ENCODE measurements at places on chromosomes 4 and X. TPM values are rescaled to one million over a fixed set of nuclear protein-coding genes. Genes with fewer than 3 reads are reported as not detected.

DNA sequence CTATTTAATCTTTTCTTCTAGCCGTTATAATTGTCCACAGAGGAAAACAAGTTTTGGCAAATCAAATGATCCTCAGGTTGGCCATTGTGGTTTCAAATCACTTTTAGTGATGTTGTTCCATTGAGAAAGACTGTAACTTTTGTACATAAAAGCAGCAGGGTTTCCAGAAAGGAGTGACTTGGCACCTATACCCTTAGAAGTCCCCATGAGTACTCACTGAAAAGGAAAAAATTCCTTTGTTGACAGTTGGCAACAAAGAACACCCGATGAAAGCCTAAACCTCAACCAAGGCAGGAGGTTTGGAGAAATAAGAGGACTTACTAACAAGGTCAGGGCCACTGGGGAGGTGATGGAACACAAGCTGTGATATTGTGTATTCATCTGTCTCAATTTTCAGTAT is 474.4 kb downstream of the RAPGEF2 start:
- DNase-seq = no peak

GRCh38 chr4:20196476-20196875 is 55.2 kb upstream of the SLIT2 start:
- no peak for DNase-seq

GPRASP3 gene
- total RNA-seq = 3.9 TPM

DNA sequence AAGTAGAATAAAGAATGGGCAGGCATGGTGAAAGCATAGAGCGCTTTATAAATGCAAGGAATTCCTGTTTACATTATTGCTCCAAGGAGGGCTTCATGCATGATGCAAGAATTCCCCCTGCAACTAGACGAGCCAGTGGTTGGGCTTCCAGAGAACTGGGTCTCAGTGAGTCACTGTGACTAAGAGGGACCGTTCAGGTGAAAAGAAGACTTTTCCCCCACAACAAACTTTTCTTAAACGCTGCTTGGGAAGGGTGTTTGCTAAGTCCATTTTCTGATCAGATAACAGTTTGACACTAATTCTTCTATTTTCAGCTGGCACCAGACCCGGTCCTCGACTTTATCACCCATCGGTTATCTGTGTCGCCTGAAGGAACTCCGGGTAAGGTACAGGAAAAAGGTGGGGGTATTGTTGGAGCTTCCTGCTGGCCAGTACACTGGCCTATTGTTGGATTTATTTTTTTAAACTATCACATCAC is 40.1 kb downstream of the LDB2 start:
- peak; percentile 33 for DNase-seq

GRCh38 chr4:177369372-177369771 is 59.7 kb downstream of the NEIL3 start:
- DNase-seq = peak; percentile 7

DNA sequence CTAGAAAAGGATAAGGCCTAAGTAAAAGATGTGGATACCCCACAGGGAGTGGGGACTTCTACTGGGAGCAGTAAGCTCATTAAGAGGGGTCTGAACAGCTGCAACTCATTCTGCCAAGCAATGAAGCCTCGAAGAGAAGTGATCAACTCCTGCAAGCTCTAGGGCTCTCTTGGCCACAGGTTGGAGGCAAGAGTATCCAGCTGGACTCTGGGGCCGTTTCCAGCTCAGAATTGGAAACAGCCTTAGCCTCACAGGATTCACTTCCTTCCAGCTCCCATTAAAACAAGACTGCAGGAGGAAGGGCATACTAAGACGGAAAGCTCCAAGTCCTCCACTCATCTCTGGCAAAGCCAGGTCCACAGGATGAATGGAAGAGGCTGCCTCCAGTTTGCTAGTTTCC is 126.3 kb downstream of the ATG4A start:
- DNase-seq = no peak

DNA sequence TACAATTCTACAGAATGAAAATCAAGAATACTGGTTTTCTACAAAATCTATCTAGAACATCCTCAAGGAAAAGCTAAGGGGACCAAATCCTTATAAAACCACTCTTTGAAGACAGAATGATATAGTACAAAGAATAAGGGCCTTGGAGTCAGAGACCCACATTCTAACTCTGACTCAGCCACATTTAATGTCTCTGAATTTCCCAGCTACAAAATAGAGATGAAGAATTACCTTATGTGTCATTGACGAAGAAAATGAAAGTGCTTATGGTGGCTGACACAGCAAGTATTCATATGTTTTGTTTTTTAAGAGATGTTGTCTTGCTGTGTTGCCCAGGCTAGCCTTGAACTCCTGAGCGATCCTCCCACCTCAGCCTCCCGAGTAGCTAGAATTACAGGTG is 35.9 kb upstream of the CXorf38 start:
- no peak for DNase-seq

PAK3 gene
- total RNA-seq = 1.5 TPM

- DNase-seq = peak; percentile 9
These were observed 643 bp downstream of the FHL1 start for GRCh38 chrX:136147976-136148375.

DNA sequence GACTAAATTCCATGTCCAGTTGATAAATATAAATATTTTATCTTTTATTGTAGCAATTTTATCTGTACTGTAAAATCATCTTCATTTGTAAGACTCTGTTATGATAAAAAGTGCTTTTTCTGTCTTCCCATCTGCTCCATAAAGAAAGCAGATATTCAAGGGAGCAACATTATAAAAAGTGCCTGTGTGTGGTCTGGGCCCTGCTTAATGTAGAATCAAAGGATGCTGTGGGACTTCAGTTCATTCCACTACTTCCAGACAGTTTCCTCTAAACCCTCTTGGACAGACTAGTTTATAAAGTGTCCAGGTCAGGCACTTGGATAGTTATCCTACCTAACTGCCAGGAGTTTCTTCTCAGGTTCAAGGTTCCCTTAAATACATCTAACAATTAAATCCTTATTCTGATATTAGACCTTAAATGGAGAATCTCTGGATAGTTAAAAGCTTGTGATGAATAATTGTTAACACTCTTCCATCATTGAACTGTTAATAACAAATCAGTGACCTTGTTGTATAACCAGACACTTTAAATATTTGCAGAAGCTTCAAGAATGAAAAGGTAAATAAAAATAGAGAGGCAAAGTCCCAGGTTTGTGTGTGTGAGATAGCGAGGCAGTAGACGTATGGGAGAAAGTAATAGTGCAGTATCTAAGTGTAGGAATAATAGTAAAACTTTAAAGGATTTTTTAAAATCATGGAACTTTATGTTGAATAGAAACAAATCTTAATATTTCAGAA is 237.5 kb upstream of the CTSO start:
- DNase-seq = no peak

BMPR1B gene
- total RNA-seq = 1.7 TPM

DNA sequence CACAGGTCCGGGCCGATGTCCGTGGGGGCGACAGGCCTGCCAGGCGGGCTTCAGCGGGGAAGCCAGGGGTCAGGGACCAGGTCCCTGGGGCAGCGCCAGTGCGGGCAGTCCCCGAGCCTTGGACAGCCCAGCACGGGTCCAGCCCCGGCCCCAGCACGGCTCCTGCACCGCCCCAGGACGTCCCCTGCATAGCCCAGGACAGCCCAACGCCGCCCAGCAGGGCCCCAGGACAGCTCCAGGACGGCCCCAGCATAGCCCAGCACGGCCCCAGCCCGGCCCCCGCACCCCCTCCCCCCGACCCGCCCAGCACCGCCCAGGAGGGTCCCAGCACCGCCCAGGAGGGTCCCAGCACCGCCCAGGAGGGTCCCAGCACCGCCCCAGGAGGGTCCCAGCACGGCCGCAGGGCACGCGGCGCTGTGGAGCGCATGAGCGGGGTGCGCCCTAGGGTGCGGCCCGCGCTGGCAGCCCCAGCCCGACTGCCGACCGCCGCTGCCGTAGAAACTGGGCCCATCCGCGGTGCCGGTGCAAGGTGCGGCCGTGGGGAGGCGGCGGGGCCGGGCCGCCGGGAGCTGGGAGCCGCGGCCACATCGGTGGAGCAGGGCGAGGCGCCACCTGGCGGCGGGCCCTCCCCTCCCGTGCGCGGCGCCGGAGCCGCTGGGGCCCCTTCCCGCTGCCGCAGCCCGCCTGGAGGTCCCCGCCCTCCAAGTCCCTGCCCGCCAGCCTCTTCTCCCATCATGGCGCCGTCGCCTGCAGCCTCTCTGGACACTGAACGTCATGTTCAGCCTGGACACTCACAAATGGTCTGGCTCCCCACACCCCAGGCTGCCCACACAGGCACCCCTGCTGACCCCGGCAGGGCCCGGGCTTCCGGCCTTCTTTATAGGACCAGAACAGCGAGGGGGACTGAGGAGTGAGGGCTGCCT is 106.8 kb upstream of the NKX1-1 start:
- peak; percentile 69 for DNase-seq

- peak; percentile 65 for DNase-seq
These were observed 98.9 kb downstream of the HPGD start for GRCh38 chr4:174423257-174423944.

DNA sequence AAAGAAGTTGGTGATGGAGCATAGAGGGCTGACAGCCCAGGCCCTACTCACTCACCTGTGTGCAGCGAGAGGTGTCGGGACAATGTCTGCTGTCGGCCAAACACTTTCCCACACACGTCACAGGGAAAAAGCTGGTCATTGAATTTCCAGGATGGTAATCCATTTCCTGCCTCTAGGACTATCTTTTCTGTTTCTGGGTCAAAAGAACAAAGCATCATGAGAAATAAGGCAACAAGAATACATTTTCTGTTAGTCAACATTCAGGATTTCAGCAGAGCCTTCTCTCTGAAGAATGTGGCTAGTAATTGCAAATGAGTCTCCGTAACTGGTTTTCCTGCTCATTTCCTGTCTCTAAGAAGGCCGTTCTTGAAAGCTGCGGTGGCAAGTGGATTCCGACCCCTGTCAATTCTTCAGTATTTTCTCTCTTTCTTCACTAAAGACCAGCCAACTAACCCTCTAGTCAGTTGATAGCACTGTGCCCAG is 99.4 kb downstream of the C4orf51 start:
- DNase-seq = no peak

NPNT gene
- not detected for total RNA-seq

SMIM10 gene
- 2.7 TPM for total RNA-seq

MAOA gene
- 1.9 TPM for total RNA-seq

DNA sequence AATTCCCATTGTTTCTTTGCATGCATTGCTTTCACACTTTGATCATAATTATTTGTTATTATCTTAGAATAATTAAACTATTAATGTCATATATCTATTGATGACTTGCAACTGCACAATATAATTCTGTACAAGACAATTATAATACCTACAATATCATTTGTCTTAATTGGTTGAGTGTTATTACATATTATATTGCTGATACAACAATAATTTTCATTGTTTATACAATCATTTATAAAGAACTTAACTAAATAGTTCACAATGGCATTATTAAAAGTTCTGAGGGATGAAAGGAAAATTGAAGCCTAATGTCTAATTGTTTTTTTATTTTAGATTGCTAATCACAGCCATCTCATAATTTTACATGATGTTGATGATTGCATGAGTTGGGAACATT is 227.6 kb downstream of the GALNTL6 start:
- DNase-seq = no peak

DNA sequence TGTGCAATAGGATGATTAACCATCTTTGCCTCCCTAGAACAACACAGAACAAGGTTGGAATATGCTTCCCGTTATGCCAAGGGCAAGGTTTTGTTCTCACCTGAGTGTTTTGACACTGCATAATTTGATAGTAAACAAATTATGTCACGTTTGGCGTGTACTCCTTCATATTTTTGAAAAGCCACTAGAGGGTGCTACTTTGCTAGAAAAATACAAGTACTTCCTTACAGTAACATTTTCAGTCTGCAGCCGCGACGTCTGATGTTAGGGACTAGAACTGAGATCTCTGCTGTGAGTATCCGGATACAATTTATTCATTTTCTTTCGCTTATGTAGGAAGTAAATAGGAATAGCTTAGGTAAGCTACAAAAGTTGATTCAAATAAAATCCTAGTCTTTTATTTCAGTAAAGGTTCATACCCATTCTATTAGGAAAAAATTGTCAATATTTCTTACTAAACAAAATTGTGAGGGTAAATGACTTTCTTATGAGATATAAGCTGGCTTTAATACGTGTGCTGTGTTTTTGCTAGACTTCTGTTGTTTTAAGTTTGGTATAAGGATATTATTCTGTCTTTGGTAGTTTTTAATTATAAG is 181.1 kb upstream of the WDFY3 start:
- peak; percentile 4 for DNase-seq

HEPH gene
- total RNA-seq = not detected

CXCL6 gene
- 0.06 TPM for total RNA-seq

DNA sequence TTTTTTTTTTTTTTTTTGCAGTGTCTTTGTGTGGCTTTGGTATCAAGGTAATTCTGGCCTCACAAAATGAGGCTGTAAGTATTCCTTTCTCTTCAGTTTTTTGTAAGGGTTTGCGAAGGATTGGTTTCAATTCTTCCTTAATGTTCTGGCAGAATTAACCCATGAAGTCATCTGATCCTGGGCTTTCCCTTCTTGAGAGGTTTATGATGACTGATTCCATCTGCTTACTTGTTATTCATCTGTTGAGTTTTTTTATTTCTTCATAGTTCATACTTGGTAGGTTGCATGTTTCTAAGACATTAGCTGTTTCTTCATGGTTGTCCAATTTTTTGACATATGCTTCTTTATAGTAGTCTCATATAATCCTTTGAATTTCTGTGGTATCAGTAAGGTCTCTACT is 181.4 kb upstream of the PDE5A start:
- DNase-seq = no peak

GLA gene
- total RNA-seq = 78.8 TPM

- DNase-seq = no peak
These were observed 8.5 kb downstream of the CNKSR2 start for GRCh38 chrX:21382715-21383114.
